ENCODE measurements at places on chromosomes 3 and 15.
A peak's percentile ranks its signal among the peaks of the same experiment; 100 is the strongest.

DNA sequence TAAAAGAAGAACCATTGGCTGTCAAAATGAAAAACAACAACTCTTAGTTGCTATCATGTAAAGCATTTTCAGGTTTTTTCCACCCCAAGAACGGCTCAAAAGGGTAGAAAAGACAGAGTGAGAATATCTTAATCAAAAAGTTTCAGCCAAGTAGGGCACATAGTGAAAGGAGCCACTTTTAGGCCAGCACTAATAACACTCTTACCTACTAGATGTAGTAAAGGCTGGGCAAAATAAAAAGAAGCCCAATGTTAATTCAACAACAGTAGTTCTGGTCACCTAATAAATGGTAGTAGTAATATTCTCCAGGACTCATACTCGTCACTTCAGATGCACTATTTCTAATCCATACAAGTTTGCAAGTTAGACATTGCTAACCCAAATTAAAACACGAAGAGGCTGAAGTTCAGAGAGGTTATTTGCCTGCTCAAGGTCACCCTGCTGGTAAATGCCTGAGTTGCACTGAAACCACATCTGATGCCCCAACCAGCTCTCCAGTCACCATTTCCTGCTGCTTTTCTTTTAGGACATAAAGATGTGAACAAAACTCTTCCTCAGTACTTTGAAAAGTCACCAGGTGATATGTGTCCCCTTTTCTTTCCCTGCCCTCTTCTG lies 7.5 kb downstream of the GOLIM4 start:
- DNase-seq: no peak

DNA sequence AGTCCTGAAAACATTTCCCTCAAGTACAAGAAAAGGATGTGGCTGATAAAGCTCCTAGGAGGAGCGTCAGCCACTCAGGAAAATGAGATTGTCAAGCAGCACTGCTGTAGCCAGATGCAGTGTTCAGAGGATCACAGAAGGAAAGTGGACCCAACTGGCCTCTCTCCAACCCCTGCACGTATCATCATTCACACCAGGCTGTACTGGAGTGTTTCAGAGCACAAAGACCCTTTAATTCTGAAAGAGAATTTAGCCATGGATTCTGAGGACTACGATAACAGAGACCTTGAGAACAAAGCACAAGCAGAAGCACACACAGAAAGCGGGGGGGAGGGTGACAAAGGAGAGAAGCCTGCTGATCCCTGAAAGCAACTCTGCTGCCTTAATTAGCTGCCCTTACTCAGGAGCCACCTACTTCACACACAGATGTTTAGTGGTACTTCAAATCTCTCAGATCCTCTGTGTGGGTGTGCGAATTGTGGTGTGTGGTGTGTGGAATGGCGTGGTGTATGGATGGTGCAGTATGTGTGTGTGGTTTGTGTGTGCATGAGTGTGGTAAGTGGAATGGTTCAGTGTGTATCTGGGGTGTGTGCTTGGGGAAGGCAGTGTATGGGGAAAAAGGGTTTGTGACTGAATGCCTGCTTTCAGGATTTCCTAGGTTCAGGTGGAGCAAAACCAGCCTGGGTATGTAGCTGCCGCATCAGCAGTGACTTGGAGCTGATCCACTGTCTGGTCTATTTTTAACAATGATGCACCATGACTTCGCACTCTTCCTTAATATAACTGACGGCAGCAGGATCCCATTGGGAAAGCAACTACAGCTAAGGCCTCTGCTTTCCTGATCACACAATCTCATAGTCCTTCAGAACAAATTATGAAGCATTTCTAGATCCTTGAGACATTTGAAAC lies 192.5 kb downstream of the RSL24D1 start:
- no peak for DNase-seq

DNA sequence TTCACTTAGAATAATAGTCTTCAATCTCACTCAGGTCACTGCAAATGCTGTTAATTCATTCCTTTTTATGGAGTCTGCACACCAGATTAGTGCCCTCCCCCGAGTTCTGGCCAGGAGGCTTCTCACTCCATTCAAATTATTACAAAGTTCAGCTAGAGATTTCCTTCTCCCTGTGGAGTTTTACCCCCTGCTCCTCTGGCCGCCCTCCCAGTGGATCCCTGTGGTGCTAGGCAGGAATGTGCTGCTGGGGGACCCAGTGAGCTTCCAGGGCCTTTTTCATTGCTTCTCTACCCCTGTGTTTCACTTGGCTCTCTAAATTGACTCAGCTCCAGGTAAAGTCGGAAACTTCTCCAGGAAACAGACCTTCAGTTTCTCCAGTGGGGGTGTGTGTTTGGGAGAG lies 42.7 kb upstream of the CD200R1L start:
- DNase-seq: no peak

- peak; percentile 67 for DNase-seq
These were observed 51.3 kb downstream of the SMAD3 start for GRCh38 chr15:67116742-67117141.

DNA sequence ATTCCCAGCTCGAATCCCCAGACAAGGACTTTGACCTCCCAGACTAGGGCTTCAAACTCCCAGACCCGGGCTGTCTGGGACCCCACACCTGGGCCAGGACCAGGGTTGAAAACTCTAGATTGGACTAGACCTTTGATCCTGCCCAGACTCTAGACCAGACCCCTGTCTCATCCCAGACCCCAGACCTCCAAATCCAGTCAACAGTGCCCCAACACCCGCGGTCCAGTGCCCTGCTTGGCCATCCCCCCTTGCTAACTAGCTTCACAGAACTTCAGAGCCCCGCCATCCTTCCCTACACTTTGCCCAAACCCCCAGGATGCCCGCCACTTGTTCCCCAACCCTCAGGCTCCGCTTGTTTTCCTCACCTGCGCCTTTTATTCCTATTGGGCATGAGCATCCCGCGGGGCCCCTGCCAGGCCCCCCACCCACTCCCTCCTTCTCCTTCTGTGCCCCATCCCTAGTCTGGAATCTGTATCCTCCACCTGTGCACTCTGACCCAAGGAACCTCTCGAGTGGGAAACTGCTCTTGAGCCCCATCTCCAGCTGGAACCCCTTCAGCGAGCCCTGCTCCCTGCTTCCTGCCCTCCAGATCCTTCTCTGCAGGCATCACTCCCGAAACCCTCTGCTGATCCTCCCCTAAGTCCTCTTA lies 604 bp downstream of the GNAI2 start:
- no peak for DNase-seq

DNA sequence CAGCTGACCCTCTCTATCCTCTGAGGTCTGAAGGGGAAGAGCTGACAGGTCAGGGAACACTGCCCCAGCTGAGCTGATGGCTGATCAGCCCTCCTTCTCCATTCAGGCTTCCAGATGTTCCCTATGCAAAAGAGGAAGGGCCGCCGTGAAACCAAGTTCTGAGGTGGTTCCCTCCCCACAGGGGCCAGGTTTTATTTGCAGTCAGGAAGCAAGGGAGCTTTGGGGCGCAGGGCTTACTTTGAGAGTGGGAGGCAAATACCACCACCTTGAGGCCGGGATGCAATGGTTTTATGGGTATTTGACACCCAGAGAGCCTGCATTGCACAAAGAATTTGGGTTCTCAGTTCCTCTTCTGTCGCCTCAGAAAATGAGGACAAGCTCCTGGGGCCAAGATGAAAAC lies 186.9 kb downstream of the ARRDC4 start:
- DNase-seq: no peak

DNA sequence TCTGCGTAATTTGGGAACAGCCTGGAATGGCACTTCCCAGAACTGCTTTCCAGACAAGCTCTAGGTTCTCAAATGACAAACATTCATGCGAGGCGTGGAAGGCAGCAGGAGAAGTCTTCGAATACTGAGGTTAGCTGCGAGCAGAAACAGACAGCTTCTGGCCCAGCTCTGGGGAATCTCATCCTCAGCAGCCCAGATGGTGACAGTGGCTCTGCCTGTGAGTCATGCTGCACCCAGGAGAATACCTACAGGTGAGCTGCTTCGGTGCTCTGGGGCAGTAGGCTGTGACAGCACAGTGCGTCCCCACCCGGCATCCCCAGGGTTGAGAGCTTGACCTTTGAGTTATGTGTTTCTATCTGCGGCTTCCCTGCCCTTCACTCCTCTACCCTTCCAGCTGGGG lies 258.6 kb downstream of the KLF13 start:
- DNase-seq: no peak

DNA sequence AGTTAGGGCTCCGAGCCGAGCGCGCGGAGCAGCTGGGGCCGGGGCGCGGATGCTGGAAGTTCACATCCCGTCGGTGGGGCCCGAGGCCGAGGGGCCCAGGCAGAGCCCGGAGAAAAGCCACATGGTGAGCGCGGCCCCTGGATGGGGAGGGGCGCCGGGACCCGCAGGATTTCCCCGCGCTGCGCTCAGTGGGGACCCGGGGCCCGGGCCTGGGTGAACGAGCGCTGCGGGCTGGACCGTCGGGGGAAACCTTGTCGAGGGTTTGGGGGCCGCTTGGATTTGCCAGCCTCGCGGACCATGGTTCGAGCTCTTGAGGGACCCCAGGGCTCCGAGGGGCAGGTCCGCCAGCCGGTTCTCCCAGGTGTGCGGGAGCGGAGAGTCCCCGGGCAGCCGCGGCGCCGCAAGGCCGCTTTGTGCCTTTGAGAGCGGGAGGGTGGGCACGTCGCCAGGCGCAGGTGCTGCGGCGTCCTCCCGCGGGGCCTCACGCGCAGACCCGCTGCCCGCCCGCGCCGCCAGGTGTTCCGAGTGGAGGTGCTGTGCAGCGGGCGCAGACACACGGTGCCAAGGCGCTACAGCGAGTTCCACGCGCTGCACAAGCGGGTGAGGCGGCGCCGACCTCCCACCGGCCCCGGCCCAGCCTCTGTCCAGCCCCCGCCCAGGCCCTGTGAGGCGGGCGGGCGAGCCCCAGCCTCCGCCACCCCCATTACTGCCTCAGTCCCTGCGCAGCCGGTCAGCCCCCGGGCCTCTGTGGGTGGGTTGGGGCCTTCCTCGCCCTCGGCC lies at the start of gene SNX22:
Gene SNX22, plus strand, starts transcription at position 5 of the 780 bp plus-strand sequence. Its CDS starts 45 bp downstream, at position 50.
- peak; percentile 16 for DNase-seq

- peak; percentile 73 for DNase-seq
These were observed 84.7 kb downstream of the SEC22A start for GRCh38 chr3:123286308-123287023.

- DNase-seq: peak; percentile 26
These were observed 155.5 kb downstream of the POLR2M start for GRCh38 chr15:57861815-57862586.

GRCh38 chr15:66777596-66778313 lies 75.7 kb downstream of the SMAD6 start:
- no peak for DNase-seq

- DNase-seq: no peak
These were observed 894 bp upstream of the ANKRD63 start for GRCh38 chr15:40283615-40284300.
